ENCODE measurements at places on chromosomes 12 and 14.
A peak's percentile ranks its signal among the peaks of the same experiment; 100 is the strongest.

DNA sequence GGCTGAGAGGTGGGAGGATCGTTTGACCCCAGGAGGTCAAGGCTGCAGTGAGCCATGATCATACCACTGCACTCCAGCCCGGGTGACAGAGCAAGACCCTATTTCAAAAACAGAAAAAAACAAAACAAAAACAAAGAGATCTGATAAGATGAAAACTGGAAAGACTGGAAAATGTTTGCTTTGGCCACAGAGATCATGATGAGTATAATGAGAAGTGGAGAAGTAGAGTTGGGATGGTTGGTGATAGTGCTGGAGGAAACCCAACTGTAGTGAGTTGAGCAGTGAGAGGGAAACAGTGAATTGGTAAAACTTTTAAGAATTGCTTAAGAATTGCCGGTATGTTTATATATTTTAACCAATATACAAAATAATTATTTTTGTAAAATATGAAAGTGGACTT is 39.2 kb downstream of the MON2 start:
- no peak for DNase-seq

DNA sequence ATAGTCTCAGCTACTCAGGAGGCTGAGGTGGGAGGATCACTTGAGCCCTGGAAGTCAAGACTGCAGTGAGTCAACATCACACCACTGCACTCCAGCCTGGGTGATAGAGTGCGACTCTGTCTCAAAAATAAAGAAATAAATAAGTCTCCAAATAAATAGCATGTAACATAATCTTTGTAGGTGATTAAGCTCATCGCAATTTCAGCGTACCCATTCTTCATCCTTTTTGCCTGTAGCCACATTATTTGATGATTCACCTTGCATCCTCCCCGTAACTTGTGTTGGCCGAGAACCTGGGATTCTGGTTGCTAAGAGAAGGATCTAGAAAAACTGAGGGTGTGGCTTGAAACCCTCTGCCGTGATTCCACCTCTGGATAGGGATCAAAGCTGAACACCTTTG is 115.1 kb downstream of the GALC start:
- DNase-seq = no peak

DNA sequence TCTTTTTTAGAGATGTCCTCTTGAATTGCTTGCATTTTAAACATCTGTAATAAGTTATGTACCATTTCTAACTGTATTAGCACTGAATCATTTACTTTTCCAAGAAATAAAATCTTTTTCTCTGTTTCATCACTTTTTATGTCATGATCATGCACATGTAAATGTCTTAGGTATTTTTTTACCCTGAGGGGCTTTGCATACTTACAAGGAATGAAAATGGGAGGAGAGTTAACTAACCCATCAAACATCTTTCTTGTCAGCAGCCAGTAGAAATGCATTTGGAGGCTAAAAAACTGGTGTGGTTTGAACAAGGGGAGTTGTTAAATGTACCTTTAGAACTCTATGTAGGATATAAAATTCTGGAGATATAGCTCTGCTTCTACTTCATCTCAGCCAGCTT is 1080.3 kb downstream of the GALC start:
- peak; percentile 17 for DNase-seq

GRCh38 chr14:99502989-99503421 is 21.8 kb downstream of the CCNK start:
- no peak for DNase-seq

DNA sequence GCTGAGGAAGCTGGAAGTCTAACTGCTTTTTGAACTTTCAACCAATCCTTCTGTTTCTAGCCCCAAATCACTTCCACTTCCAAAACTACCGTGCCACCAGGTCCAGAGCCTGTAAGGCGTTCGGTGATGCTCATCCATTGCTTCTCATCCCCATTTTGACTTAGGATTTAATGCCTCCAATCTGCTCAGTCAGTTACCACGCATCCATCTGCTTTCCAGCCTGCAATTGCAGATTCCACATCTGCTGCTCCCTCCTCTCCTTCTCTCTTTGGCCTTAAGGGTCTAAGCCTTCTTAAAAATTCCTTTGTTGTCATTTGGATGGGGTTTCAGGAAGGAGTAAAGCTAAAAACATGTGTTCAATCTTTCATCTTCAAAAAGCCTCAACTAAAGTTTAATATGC is 74.7 kb downstream of the TUNAR start:
- no peak for DNase-seq

GRCh38 chr12:91180582-91181395 is 1.8 kb downstream of the DCN start:
- DNase-seq = peak; percentile 88

GRCh38 chr12:96399120-96399918 is 920 bp downstream of the CDK17 start:
- DNase-seq = peak; percentile 59

- DNase-seq = no peak
Observed at GRCh38 chr12:9184276-9184675, 23.9 kb downstream of the PZP start.

DNA sequence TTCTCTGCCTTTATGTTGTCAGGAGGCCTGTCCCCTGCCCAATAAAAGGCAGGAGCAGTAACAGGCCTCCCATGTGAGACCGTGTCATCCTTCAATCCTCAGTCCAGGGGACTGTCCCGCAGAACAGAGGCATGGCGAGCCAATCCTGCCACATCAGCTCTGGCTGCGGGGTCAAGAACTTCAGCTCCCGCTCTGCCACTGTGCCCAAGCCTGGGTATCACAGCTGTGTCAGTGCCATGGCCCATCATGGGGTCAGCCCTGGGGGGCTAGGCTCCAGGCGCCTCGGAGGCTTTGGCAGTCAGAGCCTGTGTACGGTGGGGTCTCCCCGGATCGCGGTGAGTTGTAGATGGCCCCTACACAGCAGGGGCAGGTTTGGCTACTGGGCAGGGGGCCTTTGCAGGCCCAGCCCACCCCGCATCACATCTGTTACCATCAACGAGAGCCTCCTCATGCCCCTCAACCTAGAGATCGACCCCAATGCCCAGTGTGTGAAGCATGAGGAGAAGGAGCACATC is 19.9 kb upstream of the KRT83 start:
- no peak for DNase-seq

DNA sequence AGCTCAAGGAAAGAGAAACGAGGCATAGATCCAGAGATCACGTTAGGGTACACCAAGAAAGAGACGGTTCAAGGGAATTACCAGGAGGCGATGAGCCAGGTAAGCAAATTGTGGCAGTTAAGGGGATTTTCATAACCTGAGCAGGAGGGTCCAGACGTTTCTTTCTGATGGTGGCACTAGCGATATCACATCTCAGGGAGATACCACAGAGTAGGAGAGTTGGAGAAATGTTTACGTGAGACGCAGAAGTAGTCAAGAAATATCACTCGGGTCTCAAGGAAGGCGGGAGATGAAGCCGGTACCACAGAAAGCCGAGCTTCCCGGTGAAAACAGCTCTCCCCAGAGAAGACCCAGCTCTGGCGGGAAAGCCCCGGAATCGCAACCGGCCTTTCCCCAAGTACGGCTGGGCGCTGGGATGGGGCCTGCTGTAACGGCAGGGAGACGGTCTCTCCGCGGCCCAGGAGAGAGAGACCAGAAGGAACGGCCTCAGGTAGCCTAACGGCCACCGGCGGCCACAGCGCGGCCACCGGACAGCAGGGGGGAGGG is 485 bp downstream of the SENP1 start:
- DNase-seq = no peak

- DNase-seq = no peak
Observed at GRCh38 chr14:51209457-51209856, 30.6 kb upstream of the TMX1 start.

GRCh38 chr14:105384605-105385321 is 13.6 kb upstream of the TEX22 start:
- no peak for DNase-seq

- no peak for DNase-seq
Observed at GRCh38 chr12:129613314-129613713, 290.5 kb downstream of the TMEM132D start.

- no peak for DNase-seq
Observed at GRCh38 chr14:81676395-81676794, 142.7 kb upstream of the SEL1L start.

Measured in fibroblast of skin of back (primary cell).